ENCODE measurements at places on chromosomes 6 and 20.

DNA sequence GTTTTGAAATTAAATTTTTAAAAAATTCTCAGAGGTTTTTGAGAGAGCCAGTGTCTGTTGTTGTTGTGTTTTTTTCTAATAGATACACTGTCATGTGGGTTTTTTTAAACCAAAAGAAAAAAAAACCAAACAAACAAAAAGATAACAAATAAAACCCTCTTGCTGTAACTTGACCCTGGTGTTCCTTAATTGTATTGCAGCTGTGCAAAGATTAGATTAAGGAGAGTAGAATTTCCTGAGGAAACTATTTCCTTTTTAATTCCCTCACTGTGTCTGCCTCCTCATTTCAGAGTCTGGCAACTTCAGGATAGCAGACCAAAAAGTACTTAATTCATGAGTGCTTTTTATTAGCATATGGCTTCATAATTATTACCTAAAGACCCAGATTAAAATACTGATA is 281.9 kb downstream of the EPM2A start:
- DNase-seq = no peak

GRCh38 chr20:15938847-15939246 is 634.4 kb downstream of the KIF16B start:
- DNase-seq = no peak

GRCh38 chr20:44736170-44737021 is 9.3 kb upstream of the KCNK15 start:
- no peak for DNase-seq

- no peak for DNase-seq
Observed at GRCh38 chr6:131183427-131184095, 48.3 kb downstream of the AKAP7 start.

- no peak for DNase-seq
Observed at GRCh38 chr6:34788111-34788510, 3.8 kb upstream of the BLTP3A start.

- DNase-seq = no peak
Observed at GRCh38 chr20:63122626-63123025, 93.3 kb downstream of the YTHDF1 start.

DNA sequence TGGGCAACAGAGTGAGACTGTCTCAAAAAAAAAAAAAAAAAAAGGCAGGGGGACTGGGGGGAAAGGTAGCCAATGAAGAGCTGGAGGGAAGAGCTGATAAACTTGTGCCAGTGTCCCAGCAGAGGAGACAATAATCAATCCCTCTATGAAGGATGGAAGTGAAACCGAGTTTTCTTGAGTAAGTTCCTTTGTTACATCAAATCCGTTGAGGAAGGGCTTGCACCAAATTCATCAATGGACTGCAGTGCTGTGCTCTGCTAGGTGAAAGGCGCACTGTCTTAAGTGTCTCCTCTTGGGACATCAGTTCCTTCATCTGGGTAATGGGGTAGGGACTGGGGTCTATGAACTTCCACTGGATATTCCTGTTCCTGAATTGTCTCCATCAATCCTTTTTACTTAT is 3.0 kb upstream of the CRIP3 start:
- no peak for DNase-seq

DNA sequence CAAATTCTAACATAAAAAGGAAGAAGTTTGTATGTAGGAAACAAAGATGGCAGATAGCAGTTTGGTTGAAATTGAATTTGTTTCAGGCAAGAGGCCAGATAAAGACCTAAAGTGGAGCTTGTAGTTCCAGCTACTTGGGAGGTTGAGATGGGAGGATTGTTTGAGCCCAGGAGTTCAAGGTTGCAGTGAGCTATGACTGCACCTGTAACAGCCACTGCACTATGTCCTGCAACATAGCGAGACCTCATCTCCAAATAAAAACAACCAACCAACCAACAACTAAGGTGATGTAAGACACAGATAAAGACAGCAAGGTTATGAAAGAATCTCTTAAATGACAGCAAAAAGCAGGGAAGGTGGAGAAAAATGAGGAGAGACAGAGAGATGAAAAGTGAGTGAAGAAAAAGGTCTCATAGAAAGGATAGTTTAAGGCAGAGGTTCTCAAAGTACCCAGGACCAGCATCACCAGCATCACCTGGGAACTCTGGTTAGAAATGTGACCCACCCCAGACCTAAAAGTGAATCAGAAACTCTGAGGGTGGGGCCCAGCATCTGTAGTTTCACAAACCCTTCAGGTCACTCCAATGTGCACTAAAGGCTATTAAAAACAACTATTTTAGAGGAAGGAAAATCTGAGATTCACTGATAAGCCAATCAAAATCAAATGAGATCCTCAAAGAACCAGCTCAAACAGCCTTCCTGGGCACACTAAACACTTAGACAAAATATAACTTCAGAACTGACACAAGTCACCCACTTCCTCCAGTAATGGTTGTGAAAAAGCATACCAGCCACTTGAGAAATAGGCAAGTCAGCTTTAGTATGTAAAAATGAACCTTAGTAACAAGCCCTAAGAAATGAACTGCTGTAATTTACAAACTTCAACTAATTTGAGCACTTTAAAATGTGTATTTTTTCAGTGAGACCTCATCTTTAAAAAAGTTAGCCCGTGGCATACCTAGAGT is 57.6 kb downstream of the FAM184A start:
- DNase-seq = no peak

DNA sequence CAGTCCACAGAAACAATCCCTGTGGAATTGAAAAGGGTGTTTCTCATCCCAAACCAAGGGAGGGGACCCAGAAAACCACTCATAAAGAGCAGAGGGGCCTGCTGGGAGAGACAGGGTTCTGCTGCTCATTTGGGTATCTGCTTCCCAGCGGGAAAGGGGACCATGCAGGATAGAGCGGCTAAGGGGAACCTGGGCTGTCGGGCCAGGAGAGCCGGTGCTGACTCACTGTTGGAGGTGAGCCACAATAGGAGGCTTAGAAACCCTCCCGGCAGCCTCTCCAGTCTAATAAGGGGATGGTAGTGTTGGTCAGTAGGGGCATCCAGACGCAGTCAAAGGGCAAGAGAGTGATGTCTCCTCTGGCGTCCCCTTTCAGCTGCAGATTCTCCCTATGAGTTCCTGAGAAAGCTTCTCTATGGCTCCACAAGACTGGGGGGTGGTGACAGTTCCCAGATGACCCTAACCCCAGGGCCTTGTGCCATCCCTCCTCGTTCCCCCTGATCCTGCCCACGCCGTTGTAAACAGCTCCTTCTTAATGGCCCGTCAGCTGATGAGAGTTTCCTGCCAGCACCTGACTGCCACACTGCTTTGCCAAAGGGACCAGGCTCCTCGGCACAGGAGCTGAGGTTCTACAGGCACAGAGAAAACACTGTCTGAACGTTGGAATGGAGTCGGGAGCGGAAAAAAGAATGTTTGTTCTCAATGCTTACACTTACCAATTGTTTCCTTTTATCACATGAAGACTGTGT is 646.1 kb upstream of the DEFB115 start:
- DNase-seq = no peak

- DNase-seq = no peak
Observed at GRCh38 chr6:126227833-126228702, 111.8 kb upstream of the CENPW start.

- no peak for DNase-seq
Observed at GRCh38 chr6:89200706-89201215, 16.4 kb downstream of the GABRR1 start.

GRCh38 chr20:18377896-18378481 is 88.8 kb downstream of the DZANK1 start:
- no peak for DNase-seq

All from stimulated activated CD8-positive, alpha-beta memory T cell treated with anti-CD3 and anti-CD28 coated beads, Interleukin-4, amount 100 ng/mL, for 4 hours (primary cell).